ENCODE measurements at places on chromosomes 13 and 19. TPM values are rescaled to one million over a fixed set of nuclear protein-coding genes. Genes with fewer than 3 reads are reported as not detected.

The ETFB gene
- 53.0 TPM for polyA plus RNA-seq

The TMEM59L gene
- 4.4 TPM for polyA plus RNA-seq

The LAIR1 gene
- 7.6 TPM for polyA plus RNA-seq

The PTGER1 gene
- 0.12 TPM for polyA plus RNA-seq

The FCER2 gene
- 0.28 TPM for polyA plus RNA-seq

The DHDH gene
- 0.57 TPM for polyA plus RNA-seq

The RXFP2 gene
- 0.04 TPM for polyA plus RNA-seq
